ENCODE measurements at places on chromosomes 11 and 22.

DNA sequence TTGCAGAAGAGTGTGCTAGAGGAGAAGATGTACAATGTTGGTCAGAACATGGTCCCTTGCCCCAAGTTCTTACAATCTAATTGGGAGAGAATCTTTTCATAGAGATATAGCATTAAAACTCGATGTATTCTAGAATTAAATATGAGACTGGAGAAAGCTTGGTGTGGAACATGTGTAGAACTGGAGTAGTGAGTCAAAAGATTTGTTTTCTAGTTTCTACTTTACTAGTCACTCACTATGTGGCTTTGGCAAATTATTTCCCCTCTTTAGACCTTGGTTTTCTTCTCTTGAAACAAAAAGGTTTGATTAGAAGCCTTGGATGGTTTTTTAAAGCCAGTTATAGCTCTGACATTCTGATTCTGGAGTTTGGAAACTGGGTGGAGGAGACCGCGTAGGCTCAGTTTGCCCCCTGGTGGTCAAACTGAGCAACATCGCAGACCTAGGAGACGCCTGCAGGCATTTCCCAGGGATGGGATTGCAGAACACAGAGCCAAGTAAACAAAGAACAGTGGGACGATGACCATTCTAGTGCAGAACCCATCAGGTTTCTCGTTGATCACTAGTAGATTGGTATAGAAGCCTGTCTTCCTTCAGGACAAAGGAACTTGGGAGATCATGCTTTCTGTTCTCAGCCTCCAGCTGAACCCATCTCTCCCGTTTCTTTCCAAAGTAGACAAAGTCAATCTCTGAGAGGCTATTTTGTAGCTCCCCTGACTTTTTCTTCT is 8.5 kb upstream of the CHRDL2 start:
- DNase-seq = peak; percentile 35

DNA sequence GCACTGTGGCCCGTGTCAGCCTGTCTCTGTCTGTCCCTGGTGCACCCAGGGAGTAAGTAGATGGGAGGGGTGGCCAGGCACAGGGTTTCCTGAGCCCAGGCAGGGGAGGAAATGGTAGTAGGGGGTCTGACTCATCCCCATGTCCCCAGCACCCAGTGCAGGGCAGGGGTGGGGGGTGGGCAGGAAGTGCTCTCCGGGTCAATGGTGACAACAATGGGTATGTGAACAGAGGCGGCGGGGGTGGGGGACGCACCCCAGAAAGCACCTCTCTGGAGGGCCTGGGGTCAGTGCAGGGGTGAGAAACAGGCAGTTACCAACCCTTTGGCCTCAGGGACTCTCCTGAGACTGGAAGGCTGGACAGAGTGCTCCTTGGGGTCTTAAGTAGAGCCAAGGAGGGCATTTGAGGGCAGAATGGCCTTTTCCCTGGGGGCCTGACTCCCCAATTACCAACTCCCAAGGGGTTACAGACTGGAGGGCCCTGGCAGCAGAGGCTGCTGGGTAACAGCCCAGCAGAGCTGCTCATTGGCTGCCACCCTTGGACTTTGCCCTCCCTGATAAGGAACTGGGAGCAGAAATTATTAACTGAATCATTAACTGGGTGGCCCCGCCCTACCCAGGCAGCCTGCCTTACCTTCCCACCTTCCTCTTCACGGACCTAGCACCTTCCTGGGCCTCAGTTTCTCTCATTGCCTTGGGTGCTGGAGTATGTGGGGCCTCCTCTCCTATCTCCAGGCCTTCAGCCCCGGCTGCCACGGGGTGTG is 4.2 kb downstream of the MYRF start:
- DNase-seq = peak; percentile 81

DNA sequence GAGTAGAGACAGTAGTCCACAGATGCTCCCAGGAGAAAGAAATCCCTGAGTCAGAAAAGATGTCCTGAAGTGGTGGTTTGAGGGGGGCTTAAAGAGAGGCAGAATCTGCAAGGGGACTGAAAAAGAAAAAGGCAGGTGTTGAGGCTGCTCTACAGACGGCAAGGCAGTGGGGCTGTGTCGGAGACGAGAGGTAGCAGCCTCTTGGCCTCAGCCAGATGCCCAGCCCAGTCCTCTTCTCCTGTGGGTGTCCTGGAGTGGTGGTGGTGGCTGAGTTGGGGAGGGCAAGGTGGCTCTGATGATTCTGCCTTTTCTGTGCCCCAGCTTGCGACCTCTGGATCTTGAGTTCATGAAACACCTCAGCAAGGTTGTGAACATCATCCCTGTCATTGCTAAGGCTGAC is 9.3 kb upstream of the WBP2NL start:
- DNase-seq = no peak

DNA sequence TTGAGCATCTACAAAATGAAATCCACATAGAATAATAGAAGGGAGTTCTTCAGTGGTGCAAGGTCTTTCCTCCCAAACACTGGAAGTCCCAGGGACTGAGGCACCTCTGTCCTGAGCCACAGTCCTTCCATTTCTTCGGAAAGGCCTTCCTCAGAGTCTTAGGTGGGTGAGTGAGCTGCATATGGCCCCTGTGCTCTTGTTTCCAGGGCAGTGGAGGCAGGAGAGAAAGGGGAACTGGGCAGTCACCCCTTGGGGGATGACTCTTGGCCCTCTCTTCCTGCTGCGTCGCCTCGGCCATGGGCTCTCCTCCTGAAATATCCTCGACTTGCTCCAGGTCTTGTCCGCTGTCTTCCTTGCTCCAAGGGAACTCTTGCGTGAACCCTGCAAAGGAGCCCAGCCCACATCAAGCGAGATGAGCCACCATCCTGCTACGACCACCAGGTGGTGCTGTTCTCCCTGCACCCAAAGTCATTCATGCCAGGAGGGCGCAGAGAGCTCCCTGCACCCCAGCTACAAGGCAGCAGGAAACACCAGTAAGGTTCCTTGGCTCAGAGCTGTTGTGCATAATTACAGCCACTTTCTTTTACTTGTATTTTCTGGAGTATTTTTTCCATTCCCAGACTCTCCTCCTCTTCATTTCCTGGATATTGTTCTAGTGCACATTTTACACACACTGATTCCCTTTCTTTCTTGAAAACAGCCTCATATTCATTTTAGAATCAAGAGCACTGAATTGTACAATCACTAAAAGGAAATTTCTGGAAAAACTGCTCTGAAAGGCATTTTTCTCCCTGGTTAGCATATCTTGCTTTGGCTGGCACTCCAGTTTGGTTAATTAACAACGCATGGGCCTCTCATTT is 397.8 kb downstream of the OPCML start:
- DNase-seq = peak; percentile 2

GRCh38 chr22:24973872-24974271 is 21.4 kb downstream of the KIAA1671 start:
- no peak for DNase-seq

DNA sequence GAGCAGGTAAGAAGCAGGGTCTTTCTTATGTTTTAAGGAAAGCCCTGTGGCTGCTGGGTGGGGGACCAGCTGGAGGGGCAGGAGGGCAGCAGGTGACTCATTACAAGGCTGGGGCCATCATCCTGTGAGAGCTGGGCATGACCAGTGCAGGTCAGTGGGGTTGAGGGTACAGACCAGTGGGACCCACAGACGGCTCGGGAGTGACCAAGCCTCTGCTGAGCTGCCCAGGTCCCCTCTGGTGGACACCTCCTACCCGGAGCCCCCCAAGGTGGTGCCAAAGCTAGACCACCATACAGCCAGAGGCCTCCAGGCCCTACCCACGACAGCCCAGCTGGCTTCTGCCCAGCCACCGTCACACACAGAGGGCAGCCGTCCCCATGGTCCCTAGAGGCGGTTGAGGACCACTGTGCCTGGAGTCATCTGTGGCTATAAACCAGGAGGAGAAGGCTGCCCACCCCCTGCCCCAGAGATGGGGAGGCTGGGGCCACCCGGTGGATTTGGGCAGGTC is 670 bp downstream of the MYEOV start:
- peak; percentile 42 for DNase-seq

- no peak for DNase-seq
Observed at GRCh38 chr11:46352063-46352841, 5.0 kb downstream of the DGKZ start.

GRCh38 chr11:63738720-63739360 is 29.7 kb downstream of the ZFTA start:
- peak; percentile 62 for DNase-seq

- DNase-seq = no peak
Observed at GRCh38 chr11:64121663-64122410, 44.1 kb downstream of the MACROD1 start.

- DNase-seq = peak; percentile 21
Observed at GRCh38 chr11:68120273-68121066, 718 bp downstream of the CHKA start.

DNA sequence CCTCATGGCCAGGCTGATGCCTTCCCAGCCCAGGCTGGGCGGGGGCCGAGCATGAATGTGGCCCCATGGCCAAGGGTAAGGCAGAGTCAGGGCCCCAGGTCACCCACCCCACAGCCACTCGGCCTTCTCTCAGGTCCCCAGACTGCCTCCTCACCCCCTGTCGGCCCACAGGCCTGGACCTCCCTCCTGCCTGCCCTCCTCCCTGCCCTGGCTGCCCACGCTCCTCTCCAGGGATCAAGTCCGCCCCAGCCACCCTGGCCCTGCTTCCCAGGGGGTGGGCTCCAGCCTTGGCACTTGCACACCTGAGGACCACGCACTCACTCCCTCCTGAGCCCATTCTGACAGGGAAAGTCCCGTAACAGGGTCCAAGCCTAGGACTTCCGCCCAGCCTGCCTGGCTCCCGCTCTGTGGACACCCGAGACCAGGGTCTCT is 37.8 kb upstream of the TH start:
- DNase-seq = no peak

- DNase-seq = peak; percentile 26
Observed at GRCh38 chr11:112172362-112172994, 2.8 kb upstream of the BCO2 start.

DNA sequence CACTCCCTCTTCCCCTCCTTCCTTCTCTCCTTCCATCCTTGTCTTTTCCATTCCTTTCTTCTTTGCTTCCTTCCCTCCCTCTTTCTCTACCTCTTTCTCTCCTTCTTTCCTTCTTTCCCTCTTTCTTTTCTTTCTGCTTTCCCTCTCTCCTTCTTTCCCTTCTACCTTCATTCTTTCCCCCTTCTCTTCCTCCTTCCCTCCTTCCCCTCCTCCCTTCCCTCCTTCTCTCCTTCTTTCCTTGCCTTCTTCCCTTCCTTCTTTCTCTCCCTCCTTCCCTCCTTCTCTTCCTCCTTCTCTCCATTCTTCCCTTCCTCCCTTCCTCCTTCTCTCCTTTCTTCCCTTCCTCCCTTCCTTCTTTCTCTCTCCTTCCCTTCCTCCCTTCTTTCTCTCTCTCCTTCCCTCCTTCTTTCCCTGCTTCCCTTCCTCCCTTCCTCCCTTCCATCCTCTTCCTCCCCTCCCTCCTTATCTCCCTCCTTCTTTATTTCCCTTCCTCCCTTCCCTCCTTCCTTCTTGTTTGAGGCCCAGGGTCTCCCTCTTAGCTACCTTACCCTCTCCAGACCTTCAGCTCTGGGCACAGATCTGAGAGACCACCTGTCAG is 77.0 kb downstream of the BUD13 start:
- DNase-seq = no peak

GRCh38 chr11:20084921-20085814 is 75.1 kb downstream of the DBX1 start:
- no peak for DNase-seq

GRCh38 chr11:95943546-95943945 is 19.6 kb upstream of the MTMR2 start:
- no peak for DNase-seq

GRCh38 chr11:42972741-42973140 is 339.1 kb upstream of the API5 start:
- DNase-seq = no peak

DNA sequence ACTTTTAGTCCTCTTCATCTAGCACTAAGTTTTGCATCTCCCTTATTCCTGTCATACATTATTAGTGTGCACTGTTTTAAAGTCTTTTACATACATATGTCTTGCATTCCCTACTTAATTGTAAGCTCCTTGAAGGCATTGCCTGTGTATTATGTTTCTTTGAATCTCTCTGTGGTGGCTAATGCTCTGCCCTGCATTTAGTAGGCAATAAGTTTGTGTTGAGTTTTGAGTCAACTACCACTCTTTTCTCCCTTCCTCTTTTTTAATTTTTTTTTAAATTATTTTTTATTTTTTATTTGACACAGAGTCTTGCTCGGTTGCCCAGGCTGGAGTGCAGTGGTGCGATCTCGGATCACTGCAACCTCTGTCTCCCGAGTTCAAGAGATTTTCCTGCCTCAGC is 78.9 kb downstream of the ZBTB16 start:
- no peak for DNase-seq

DNA sequence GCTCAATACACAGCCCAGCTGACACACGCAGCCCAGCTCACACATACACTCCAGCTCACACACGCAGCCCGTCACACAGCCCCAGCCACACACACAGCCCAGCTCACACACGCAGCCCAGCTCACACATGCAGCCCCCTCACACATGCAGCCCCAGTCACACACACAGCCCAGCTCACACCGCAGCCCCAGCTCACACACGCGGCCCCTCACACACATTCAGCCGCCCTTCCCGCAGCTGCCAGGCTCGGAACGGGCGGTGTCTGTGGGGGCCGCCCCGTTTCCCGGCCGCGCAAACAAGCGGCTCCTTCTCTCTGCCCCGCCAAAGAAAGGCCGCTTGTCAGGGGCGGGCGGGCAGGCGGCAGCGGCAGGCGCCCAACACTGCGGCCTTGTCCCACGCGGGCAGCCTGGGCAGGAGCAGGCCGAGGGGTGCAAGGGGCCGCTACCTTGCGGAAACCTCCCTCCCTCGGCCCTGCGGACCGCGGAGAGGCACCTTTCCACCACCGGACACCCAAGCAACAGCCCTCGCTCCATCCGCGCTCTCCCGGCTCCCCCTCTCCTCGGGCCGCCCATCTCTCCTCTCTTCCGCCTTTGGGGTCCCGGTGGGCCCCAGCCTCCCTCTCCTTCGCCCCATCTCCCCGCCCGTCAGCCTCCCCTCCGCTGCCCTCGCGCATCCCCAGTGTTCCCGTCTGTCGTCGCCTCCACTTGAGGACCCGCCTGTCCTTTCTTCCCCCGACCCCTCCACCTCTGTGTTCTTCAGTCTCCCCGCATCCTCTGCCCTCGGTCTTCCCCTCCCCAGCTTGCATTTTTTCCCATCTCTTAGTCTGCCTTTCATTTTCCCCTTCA is 2.2 kb downstream of the PHLDB1 start:
- DNase-seq = no peak

GRCh38 chr11:133957900-133958299 is 1.1 kb upstream of the IGSF9B start:
- no peak for DNase-seq

- DNase-seq = no peak
Observed at GRCh38 chr22:36560001-36560400, 31.0 kb upstream of the EIF3D start.
